ENCODE measurements at places on chromosomes 7 and 10. TPM values are rescaled to one million over a fixed set of nuclear protein-coding genes. Genes with fewer than 3 reads are reported as not detected.

HACD1 gene
- 27.5 TPM for total RNA-seq

LAMB1 gene
- 662 TPM for total RNA-seq

ARHGEF5 gene
- 8.3 TPM for total RNA-seq

FAM25C gene
- total RNA-seq = not detected

PDGFA gene
- 23.7 TPM for total RNA-seq

MLXIPL gene
- 0.34 TPM for total RNA-seq

RPEL1 gene
- total RNA-seq = 0.12 TPM

PKD1L1 gene
- not detected for total RNA-seq

UCN3 gene
- total RNA-seq = not detected

MACC1 gene
- under 0.01 TPM for total RNA-seq

HECW1 gene
- 0.35 TPM for total RNA-seq

DNAAF5 gene
- total RNA-seq = 19.9 TPM

All from pericardium fibroblast (primary cell).